Dermis blood vessel endothelial cell (primary cell): ENCODE measurements at places on chromosomes 11 and 22.

DNA sequence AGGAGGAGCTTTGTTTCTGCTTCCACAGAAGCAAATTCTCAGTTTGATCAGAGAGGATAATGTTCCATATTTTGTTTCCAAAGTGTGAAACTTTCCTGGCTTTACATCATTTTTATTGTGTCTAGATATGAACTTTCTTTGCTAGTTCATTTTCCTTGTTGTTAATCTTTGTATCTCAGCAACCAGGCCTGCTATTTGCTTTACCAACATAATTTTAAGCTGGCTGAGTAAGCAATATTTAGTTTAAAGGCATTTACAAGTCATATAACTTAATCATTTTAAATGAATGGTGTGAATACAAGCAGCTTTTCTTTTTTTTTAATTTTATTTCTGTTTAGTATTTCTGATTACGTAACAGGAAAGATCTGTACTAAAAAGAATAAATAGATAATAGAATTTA lies 15.2 kb downstream of the NUCB2 start:
- no peak for DNase-seq

DNA sequence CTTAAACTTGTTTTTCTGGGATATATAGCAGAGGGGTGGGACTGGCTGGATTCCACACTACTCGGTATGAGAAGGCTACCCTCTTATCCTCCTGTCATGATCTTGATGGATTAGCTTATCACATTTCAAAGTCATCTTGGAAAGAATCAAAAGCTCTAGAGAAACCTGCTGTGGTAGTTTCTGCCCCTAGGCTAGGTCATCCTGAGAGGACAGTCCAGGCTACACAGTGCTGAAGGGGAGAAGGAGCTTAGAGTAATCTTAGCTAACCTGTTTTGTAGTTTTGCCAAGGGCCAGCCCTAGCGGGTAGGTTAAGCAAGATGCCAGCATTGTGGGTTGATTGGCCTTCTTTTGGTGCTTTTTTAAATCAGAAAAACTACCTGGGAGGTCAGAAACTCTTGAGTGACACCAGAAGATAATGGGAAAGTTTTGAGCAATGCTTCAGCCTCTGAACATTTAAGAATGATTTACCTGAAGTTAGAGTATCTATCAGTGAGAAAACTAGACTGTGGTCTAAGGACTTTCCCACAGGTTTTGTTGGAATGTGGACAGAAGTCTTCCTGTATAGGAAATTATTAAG lies 21.3 kb downstream of the PIWIL4 start:
- DNase-seq: no peak

- peak; percentile 11 for DNase-seq
These were observed 92.6 kb upstream of the PDGFD start for GRCh38 chr11:104256525-104256924.

DNA sequence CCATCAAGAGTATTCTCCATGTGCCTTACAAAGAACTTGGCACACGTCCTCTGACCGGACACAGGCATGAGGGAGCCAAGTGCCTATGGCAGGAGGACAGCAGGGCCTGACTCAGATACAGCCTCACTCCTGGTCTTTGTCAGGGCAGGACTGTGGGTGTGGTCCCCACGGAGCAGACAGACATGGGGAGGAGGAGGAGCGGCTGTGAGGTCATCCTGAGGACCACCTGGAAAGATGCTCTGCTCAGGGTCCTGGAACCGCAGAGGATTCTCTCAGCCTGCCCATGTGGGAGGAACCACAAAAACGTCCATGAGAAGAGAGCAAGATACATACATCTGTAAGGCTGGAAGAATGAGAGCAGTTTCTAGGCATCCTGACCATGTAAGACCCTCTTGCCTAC lies 576.3 kb downstream of the BRD1 start:
- no peak for DNase-seq

GRCh38 chr22:29211066-29211465 lies 5.4 kb downstream of the EMID1 start:
- DNase-seq: no peak

- no peak for DNase-seq
These were observed at the start of gene CD3G for GRCh38 chr11:118343981-118344515. Gene CD3G (plus strand): TSS chr11:118344344. CDS start chr11:118344424, 80 bp downstream.

DNA sequence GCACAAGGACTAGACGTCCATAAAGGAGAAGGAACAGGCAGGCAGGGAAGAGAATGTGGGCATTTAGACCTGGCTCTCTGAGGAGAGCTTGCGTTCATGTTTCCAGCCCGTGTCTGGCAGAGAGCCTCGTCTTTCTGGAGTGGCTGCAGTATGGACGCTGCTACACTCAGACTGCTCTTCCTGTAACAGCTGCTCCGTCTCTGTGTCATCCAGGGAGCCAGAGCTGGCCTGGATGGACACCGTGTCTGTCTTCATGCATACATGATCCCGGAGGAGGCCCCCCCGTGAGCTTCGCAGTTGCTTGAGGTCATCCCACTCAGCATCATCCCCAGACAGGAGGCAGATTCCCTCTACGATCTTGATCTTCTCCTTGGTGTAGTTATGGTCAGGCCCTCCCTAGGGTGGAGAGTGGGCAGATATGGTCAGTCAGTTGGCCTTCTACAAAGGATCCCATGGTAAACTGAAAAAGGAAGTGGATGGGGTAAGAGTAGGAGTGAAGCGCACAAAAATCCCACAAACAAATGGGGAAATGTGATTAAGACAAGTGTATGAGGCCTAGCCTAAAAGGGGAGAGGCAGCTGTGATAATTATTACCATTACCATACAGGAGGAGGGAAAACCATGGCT lies 13.0 kb upstream of the CKAP5 start:
- no peak for DNase-seq
